Fibroblast of mammary gland (primary cell): ENCODE measurements at places on chromosomes 3 and 15.
A peak's percentile ranks its signal among the peaks of the same experiment; 100 is the strongest.

DNA sequence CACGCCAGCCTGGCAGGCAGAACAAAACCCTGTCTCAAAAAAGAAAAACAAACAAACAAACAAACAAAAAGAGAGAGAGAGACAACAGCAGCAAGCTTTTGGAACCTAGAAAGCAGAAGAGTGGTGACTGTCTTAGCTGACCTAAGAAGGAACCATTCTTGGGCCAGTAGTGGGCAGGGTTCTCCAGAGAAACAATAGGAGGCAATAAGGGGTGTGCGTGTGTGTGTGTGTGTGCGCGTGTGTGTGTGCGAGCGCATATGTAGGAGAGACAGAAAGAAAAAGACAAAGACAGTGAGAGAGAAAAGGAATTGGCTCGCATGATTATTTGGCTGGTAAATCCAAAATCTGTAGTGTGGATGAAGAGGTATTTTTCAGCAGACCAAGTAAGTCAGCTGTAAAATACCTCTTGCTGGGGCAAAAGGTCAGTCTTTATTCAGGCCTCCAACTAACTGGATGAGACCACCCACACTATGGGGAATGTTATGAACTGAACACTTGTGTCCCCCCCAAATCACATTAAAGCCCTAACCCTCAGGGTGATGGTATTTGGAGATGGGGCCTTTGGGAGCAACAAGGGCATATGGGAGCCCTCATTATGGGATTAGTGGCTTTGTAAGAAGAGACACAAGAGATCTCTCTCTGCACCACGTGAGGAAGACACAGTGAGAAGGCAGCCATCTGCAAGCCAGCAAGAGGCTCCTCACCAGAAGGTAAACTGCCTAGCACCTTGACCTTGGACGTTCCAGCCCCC is 15.1 kb upstream of the BLM start:
- peak; percentile 18 for DNase-seq

DNA sequence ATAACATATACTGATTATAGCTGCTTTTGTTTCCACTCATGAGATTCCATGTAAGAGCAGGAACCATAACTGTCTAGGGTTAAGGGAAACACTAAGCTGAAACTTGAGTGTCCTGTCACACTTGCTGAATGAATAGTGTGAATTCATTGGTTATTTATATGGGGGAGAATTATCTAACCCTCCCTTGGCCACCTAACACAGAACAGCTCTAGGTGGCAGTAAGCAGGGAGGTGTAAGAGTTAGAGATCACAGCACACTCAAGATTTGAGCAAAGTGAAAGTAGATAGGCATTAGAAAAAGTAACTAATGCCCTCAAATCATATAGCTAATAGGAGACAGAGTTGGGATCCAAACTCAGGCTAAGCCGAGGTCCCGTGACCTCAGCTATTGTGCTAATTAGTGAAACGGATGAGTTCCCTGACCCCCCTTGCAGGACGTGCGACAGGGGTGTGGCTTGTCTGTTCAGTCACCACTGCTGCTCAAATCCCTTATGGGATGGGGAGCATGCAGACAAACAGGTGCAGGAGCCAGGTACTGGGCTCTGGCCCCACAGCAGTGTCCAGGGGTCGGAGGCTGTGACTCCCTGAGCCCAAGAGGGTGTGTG is 27.7 kb upstream of the ANO10 start:
- no peak for DNase-seq

DNA sequence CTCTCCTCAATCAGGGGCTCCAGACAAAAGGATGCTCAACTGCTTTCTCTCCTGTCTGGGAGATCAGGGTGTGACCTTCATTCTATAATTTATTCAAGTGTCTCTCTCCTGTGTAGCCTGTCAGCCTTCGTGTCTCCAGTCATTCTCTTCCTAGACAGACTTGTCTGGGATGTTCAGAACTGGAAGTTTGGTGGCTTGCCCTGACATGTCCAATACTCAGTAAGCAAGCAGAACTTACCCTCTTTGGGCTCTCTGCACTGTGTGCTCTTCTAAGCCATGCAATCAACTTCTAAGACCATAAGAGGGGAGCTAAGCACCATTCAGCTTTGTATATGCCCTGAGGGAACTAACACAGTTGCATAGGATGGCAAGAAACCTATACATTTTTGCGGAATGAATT is 14.1 kb downstream of the ACKR2 start:
- no peak for DNase-seq

DNA sequence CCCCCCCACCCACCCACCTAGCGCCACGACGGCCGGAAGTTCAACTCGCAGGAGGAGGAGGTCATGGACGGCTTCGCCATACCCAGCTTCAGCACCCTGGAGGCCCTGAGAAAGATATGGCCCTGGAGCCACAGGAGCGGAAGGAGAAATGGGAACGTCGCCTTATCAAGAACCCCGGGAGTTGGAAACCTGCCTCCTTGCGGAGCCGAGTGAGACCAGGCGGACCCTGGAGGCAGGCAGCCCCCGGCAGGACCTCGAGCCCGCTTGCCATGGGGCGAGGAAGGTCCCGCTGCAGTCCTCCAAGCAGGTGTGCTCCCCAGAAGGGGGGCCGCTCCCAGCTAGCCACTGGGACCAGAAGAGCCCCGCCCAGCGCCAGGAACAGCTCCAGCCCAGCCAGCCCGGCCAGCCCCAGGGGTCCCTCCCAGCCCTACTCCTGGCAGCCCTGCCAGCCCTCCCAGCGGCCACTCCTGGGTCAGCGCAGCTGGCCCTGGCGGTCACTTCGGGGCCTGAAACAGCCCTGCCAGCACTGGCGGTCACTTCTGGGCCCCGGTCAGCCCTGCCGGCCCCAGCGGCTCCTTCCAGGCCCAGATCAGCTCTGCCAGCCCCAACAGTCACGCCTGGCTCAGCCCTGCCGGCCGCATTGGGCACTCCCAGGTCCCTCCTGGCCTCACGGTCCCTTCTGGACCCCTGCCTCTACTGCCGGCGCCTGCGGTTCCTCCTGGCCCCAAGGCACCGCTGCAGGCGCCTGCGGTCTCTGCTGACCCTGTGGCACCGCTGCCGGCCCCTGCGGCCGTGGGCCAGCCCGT is 10.3 kb upstream of the ROPN1B start:
- DNase-seq, result no peak

GRCh38 chr3:89326997-89327396 is 219.6 kb downstream of the EPHA3 start:
- no peak for DNase-seq

DNA sequence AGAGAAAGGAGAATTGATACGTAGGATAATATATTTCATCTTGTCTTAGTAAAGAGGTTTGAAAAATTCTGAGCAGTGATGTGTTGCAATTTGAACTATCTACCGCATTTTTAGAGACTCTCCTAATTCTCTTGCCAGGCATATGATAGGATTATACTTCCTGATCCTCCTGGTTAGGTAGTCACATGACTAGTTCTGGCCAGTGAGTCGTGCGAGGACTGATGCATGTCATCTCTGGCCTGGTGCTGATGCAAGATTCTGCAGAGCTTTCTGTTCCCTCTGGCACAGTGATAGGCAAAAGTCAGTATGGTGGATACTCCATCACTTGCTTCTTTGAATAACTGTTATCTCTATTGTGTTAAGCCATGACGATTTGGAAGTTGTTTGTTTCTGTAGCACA is 277.6 kb upstream of the NAALADL2 start:
- DNase-seq, result peak; percentile 21

- no peak for DNase-seq
Observed at GRCh38 chr3:185701611-185702261, 115.6 kb downstream of the SENP2 start.

DNA sequence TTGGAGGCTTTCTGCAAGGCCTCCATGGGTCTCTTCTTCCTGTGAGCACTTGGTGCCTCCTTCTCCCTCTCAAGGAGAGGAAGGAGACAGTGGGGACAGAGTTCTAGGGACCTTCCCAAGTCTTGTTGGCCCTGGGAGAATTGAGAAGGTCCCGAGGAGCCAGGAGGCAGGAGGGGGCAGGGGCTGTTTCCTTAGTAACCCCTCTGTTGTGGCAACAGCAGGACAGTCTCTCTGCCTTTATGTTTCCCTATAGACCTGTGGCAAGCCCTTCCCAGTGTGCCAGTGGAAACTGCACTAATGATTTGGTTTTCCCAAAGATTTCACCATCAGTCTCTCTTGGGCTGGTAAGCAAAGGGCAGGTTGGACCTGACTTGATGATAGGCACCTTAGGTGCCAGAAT is 87.8 kb upstream of the GALNT15 start:
- DNase-seq, result no peak

GRCh38 chr3:192921793-192922192 is 4.1 kb upstream of the MB21D2 start:
- no peak for DNase-seq

- no peak for DNase-seq
Observed at GRCh38 chr3:39344746-39345344, 15.3 kb downstream of the CCR8 start.

DNA sequence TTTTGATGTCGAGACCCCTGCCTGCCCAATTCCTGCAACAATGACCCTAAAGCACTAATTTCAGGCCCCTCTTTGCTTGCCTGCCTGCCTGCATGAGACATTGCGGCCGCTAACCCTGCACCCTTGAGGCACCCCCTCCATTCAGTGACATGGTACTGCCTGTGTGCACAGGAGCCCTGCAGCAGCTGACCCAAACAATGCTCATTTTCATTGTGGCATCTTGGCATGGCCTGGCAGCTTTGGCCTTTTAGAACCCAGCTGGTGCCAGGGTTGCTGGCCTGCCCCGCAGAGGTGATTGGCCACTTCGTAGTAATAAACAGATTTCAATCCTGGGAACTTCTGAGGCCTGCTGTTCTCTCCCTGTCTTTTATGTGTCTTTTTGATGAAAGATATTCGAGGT is 33.8 kb downstream of the SLCO3A1 start:
- DNase-seq, result no peak

GRCh38 chr15:41695750-41696436 is 35.7 kb downstream of the MGA start:
- DNase-seq, result peak; percentile 48

GRCh38 chr3:151707216-151707615 is 26.5 kb upstream of the AADACL2 start:
- DNase-seq, result peak; percentile 17

- DNase-seq, result peak; percentile 75
Observed at GRCh38 chr15:71337197-71337845, 222.1 kb downstream of the THSD4 start.

- no peak for DNase-seq
Observed at GRCh38 chr3:123478314-123478713, 29.4 kb upstream of the ADCY5 start.

- no peak for DNase-seq
Observed at GRCh38 chr15:74730619-74731316, 5.4 kb upstream of the CYP1A1 start.

DNA sequence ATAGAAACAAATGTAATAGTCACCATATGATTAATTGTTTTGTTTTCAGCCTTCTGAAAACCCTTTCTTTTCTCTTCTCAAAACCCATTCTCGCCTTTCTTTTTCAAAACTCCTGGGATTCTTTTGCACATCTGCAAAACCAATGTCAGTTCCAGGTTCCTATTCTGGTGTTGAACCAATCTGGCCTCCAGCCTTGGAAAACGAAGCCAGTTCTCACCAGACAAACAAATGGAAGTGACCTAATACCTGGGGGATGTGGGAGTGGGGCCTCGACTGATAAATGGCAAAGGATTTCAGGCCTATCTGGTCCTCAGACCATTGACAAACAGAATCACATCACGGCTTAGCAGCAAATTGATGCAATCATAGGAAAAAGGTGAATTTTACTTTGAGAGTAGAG is 73.0 kb downstream of the COL8A1 start:
- peak; percentile 33 for DNase-seq

DNA sequence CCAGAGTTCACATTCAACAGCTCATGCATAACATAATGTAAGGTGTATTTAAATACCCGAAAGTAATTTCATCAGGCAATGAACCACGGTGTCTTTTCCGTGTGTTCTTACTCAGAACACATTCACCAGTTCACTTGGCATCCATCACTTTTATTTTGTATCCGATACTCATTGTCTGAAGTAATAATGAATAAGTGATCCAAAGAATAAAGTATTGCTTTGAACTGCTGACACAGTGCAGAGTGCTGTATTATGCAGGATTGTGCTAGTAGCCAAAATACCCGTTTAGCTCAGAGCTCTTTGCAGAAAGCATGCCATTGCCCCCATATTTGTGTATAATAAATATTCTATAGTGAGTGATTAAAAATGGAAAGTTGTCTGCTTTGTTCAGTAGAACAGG is 460.9 kb upstream of the KCNMB2 start:
- no peak for DNase-seq

- peak; percentile 73 for DNase-seq
Observed at GRCh38 chr3:187368251-187369088, at the start of gene RTP4. Gene RTP4, plus strand, starts transcription at chr3:187368385. Its CDS starts 57 bp downstream, at chr3:187368442.

DNA sequence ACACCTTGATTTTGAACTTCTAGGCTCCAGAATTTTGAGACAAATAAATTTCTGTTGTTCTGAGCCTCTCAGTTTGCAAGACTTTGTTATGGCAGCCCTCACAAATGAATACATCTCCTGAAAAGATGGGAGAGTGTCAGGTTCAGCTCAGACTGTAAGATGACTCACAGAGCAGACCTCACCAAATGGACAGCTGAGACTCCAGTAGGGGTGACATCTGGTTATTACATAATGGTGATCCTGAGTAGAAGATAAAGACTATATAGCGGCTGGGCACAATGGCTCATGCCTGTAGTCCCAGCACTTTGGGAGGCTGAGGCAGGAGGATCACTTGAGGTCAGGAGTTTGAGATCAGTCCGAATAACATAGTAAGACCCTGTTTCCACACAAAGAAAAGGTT is 26.2 kb upstream of the MTMR14 start:
- DNase-seq, result peak; percentile 12

- no peak for DNase-seq
Observed at GRCh38 chr3:71166339-71167240, 416.9 kb downstream of the FOXP1 start.

- DNase-seq, result no peak
Observed at GRCh38 chr3:10322352-10322710, 1.4 kb upstream of the SEC13 start.
